NCI-H1436 treated with DMSO at 0.1 percent for 48 hours (cell line): ENCODE measurements at places on chromosomes 6 and 20.

DNA sequence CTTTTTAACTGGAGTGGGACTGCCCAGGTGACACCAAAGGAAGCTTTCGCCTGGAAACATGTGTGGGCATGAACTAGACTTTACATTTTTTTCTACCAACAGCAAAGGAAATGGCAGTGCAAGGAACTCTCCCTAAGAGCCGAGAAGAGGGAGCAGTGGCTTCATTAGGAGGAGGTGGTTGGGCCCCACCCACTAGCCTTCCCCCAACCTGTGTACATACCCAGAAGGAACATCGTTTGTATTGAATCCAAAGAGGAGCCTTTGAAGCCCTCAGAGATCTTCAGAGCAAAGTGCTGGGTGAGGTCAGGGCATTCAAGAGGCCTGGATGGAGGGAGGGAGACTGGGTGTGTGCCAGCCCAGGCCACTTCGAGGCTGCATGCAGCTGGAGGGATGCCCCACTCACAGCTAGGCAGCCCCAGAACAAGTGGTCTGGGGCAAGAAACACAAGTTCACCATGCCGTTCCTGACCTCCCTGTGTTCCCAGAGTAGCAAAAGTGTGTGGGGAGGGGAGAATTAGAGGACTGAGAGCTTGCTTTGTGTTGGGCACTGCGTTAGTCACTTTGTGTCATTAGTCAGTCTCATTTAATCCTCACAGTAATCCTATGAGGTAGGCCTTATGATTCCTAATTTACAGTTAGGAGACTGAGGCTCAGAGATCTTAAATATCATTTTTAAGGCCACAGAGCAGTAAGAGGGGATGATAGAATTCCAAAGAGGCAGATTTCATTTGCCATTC is 191.6 kb upstream of the SUPT3H start:
- no peak for DNase-seq

DNA sequence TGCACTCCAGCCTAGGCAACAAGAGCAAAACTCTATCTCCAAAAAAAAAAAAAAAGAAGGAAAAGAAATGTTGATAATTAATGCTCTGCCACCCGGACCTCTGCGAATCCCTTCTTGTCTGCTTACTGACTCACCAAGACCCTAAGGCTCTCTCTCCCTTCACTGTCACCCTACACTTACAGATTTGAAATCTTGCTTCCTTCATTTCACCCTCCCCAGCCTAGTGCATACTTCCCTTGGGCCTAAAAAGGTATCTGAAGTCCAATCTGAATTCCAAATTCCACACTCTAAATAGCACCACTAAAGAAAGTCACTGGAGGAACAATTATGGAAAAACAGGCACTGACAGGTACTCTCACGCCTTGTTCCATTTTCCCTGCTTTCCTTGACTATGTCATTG is 9.4 kb upstream of the PHF20 start:
- no peak for DNase-seq

DNA sequence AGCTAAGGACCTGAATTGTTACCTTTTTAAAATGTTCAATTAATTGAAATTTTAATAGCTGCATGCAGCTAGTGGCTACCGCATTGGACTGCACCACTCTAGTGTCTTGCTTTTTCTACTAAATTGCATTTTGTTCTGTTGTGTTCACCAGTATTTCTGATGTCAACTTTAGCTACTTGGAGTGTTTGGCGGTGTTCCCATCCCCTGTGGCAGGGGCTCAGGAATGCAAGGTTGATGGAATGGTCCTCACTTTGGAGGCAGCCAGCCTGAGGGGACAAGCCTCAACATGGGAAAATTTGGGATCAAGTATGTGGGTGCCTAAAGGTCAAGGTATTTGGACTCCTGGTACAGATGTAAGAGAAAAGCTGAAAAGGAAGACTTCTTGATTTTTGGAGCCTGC is 230.1 kb upstream of the PRND start:
- no peak for DNase-seq

GRCh38 chr20:16541226-16541625 is 32.0 kb downstream of the KIF16B start:
- DNase-seq: no peak

DNA sequence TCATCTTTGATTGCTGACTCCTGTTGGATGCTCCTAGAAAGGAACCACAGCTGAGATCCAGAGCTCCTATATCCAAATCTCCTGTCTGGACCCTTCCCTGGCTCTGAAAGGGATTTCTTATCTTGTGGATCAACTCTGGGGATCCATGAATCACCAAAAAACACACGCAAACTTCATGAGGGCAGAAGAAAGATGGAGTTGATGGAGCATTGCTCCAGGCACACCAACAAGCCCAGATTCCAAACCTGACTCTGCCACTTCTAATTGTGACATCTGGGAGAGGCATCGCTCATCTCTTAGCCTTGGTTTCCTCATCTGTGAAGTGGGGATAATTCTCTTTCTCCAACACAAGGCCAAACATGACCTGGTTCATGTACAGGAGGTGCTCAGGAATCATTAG is 6.7 kb downstream of the KCNS1 start:
- no peak for DNase-seq

- DNase-seq: no peak
Measured at GRCh38 chr6:56522495-56523270, 120.0 kb downstream of the DST start.

DNA sequence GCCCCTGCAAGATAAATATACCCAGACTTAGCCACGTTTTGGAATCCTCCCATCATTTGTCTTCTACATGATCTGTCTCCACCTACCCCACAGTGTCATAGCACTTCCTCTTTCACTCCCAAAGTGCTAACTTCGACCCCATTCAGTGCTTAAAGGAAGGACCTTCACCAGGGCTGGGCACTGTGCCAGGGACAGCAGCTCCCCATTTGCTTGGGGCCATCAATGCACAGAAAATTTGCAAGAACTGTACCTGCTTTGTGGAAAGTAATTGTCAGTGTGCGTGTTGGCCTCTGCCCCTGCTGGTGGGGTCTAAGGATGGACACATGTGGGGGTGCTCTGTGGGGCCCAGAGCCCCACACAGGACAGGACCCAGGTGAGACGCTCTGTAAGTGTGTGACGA is 5.2 kb upstream of the BPIFA2 start:
- no peak for DNase-seq

- no peak for DNase-seq
Measured at GRCh38 chr20:46787991-46788762, 78.7 kb downstream of the SLC2A10 start.

GRCh38 chr6:53397283-53397682 is 48.5 kb upstream of the ELOVL5 start:
- no peak for DNase-seq

GRCh38 chr6:113597231-113597583 is 259.9 kb upstream of the MARCKS start:
- no peak for DNase-seq

DNA sequence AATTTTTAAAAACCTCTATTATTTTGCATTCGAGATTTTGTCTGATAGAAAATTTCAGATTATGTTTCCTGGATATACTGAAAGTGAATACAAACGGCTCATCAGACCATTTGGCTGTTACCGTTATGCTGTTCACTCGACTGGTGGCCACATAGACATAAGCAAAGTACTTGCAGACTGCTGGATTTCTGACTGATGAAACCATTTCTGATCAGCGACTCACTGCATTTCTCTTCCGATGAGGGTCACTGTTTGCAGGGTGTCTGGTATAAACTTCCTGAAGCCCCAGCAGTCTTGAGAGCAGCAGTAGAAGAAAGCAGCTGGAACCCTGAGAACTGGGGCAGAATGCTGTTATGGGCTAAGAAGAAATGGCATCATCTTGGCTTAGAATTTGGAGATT is 17.7 kb downstream of the SNX9 start:
- DNase-seq: no peak

- no peak for DNase-seq
Measured at GRCh38 chr6:164640956-164641355, 668.4 kb downstream of the C6orf118 start.

- DNase-seq: no peak
Measured at GRCh38 chr6:157770946-157771345, 52.1 kb upstream of the SNX9 start.

DNA sequence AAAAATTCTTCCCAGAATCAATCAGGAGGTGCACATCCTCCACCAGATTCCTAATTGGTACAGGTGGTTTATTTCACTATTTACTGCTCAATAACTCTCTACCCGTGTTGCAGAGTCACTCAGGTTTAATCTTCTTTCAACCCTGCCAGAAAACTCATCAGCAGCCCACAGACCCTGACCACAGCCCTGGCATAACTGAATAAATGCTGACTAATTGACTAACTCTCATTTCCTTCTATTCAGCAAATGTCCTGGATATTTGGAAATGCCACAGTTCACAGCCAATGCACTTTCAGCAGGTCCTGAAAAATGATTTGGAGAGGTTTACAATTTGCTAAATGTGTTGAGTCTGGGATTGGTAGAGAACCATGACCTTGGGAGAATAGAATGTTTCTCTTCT is 62.3 kb downstream of the TRMT6 start:
- DNase-seq: no peak

DNA sequence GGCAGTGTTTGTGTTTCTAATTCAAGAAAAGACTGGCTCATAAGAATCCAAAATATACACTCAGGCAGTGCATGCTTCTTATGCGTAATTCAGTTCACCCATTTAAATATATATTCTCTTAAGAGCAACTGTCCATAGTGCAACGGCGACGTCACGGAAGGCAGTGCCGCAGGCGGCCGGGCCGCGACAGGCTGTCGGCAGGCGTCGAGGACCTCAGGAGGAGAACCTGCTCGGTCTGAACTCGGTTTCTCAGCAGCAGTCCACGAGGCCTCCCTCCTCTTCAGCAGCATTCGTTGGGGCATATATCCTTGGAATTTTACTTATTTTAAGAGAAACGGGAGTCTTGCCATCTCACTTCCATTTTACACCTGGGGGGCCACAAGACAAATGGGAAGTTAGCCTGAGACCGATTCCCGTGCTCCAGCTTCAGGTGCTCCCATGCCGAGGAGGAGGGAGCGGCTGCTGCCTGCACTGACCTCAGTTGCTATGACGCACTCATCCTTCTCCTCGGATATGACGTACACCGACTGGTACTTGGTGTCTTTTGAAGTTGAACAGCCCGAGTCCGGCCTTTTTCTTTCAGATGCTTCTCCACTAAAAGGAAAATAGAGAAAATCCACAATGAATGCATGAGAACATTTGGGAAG is 8.2 kb downstream of the DLL1 start:
- DNase-seq: no peak

DNA sequence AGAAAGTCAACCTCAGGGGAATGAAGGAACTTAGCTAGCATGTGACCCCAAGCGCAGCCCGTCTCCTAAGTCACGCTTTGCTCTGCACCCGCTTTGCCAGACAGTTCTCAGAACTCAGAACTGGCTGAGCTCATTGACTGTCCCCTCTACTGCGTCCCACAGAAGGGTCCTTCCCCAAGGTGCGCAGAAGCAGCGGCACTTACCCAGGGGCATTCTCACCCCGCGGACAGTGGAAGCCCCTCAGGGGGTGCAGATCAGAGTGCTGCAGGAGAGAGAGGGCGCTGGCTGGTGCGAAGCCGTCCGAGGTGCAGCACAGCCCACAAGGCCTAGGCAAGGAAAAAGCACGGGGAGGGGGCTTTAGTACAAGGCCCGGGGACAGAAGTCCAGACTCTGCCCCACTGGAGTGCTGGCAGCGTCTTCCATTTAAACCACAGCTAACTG is 807 bp downstream of the SNHG17 start:
- DNase-seq: no peak
